ENCODE measurements at places on chromosomes 4 and X.
A peak's percentile ranks its signal among the peaks of the same experiment; 100 is the strongest.

DNA sequence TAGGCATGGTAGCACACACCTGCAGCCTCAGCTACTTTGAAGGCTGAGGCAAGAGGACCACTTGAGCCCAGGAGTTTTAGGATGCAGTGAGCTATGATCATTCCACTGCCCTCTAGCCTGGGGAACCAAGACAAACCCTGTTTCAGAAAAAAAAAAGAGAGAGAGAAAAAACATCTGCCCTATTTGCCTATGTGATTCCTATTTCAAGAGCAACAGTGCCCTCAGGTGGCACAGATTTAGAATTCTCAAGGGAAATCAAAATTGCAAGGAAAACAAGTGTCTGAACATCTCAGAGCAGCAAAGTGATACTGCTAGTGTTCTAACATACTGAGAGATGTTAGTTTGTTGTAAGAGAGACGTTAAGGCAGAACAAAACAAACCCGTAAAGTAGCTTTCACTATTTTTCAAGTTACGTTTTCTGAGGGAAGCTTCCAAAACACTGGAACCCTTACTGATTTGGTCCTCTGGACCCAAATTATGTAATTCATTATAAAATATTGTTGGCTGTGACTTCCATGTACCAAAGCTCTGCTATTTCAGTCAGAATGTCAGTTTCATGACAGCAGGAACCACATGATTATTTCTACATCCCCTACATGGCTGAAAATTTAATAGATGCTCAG is 7.9 kb downstream of the BDH2 start:
- DNase-seq = no peak

DNA sequence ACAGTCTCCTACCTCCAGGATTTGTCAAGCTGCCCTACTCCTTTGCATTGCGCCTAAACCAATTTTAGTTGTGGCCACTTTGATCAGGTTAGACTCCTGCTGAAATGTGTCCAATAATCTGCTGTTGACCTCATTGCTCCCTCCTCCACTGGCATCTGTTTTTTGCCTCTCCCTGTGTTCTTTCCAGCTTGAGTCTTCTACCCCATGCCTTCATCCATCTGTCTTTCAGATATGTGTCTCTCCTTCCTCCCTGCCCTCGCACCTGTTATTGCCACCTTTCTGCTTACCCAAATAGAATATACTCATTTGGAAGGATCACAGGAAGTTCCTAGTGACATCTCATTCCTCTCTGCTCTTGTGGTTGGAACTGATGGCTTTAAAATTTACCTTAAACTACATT is 366.6 kb upstream of the CLNK start:
- DNase-seq = no peak

DNA sequence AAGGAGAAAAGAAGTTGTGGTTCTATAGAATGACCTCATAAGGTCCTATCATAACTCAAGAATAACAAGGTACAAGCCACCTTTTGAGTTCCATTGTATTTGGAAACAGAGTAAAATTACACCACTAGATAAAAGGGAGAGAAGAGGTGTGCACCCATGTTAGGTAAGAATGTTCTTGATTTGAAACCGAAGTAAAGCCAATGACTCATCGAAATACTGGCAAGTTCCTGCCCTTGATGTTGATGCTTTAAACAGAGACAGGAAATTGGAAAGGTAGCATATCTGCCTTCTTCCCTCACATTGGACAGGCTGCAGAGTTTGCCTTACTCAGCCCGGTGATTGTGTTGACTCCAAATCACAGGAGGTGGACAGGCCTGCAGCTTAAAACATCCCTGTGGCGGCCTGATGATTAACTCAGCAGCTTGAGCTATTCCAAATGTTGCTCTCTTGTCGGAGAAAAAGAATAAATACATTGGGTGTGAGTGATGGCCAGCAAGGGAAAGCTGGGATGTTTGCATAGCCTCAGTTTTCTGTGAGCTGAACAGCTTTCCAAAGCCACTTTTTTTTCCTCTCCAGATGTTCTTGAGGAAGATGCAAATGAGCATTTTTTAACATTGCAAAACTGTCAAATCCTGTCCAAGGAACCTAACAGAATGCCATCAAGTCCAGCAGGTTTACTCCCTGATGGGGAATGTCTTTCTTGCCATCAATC is 321.1 kb downstream of the NKX6-1 start:
- no peak for DNase-seq

DNA sequence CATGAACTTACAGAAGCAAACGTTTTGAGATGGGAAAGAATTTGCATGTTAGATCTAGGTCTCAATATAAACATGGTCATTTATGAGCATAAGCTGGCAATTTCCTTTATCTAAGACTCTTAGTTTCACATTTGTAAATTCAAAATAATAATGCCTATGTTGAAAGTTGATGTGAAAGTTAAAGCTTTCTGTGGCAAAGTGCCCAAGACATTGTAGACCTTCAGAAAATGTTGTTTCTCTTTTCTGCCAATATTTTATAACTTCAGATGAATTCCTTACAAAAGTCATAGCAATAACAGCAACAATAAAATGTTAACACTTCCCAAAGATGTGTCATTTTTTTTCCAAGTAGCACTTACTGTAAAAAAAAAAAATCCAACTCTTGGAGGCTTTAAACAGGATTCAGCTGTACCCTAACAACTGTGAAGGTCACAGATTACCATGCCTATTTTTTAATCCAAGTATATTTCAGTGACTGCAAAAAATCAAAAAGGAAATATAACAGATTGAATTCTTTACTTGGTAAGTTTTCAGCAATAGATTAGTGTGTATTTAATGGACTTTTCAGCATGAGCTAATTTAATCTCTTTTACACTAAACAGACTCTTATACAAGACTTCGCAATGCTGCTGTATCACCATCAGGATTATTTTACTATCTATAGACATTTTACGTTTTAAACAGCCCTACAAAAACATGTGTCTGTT is 206.5 kb upstream of the PDE5A start:
- no peak for DNase-seq

GRCh38 chr4:8614365-8615193 is 22.0 kb downstream of the CPZ start:
- DNase-seq = no peak

- DNase-seq = no peak
Observed at GRCh38 chrX:8981723-8982122, 52.2 kb downstream of the FAM9B start.

DNA sequence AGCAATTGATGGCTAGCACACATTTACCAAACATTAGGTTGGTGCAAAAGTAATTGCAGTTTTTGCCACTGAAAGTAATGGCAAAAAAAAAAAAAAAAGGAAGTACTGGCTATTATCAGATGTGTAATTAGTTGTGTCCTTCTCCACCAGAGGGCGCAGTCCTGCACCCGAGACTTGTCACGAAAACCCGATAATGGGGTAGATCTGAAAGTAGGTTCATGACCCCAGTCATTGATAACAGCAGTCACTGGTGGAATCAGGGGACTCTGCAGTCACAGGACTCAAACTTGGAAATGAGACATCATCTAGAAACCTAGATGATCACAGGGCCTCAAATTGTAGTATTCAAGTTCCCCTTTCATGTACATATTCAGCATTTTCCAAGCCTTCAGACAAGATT is 13.1 kb upstream of the ACOT9 start:
- DNase-seq = peak; percentile 34

DNA sequence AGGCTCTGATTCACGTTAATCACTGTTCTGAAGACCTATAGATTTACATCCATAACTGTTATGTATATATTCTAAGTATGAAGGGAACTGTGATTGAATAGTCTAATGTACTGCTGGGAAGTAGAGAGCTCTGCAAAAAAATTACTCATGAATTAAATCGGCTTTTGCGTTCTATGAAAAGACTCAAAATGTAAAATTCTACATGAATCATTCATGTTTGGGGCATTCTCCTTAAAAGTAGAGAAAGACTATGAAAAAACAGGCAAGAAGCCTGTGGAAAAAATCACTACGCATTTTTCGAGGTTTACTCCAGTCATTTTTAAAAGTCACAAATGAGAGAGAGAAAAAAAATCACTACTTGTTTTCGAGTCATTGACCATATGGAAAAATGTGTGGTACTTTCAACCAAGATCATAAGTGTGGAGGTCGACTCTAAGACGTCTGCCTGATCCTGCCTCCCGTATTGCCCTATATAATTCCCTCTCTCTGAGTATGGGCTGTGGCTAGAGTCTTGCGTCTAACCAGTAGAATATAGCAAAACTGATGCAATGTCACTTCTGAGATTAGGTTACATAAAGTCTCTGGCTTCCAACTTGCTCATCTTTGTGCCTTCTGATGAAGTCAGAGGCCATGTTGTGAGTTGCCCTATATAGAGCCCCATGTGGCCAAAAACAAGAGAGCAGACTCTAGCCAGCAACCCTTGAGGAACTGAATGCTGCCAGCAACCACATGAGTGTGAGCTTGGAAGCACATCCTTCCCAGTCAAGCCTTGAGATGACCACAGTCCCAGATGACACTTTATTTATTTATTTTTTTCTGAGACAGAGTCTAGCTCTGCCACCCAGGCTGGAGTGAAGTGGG is 32.1 kb upstream of the VEGFD start:
- DNase-seq = no peak

DNA sequence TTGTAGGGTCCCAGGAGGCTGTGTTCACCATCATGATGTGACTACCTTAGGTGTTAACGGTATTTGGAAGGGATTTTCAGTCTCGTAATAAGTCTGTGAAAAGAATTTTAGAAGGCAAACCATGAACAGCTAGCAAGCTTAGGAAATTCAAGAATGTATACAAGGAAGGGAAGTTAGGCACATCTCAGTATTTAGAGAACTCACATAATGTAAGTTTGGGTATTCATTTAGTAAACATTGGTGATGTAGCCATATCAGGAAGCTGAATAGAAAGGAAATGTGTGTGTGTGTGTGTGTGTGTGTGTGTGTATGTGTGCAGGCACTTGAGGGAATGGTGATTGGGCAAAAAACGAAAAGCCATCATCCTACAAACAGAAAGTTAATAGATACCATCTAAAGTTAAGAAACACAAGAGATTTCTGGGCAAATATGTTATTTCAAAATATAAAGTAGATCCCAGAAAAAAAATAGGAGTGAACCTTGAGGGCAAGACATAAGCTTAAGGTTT is 34.7 kb upstream of the PRKX start:
- DNase-seq = no peak

- DNase-seq = no peak
Observed at GRCh38 chr4:124666496-124666895, 46.0 kb downstream of the ANKRD50 start.

DNA sequence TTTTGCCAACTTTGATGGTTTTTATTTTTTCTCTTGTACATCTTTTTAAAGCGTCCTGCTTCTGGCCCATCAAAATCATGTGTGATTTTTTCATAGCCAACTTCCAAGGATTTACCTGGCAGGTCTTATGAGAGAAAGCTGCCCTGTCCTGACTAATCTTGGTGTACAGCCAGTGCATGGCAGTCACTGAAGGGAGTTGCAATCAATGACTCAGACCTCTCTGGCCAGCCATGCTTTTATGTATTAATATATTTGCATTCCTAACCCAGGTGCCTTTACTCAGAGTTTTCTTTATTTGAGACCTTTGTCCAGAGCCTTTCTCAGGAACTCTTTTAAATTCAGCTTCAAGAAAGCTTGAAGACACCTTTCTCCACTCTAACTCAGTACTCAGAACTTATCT is 691.5 kb upstream of the HTR2C start:
- no peak for DNase-seq

DNA sequence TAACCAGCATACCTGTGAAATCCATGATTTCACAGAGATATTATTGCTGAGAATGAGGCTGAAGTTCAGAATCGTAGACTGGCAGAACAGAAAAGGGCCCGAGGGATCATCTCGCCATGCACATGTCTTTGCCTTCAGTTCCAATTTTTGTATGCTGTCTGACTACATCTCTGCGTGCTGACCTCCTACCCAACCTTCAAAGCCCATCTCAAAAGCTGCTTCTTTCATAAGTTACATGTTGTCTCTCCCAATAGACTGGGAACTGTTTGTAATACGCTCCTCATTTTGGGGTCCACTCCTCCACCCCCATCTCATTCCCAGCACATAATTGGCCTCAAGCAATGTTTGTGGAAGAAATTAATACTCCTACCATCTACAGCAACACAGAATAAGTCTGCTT is 78.2 kb downstream of the RTL5 start:
- DNase-seq = no peak

GRCh38 chr4:79578606-79579005 is 170.6 kb upstream of the GK2 start:
- DNase-seq = no peak

DNA sequence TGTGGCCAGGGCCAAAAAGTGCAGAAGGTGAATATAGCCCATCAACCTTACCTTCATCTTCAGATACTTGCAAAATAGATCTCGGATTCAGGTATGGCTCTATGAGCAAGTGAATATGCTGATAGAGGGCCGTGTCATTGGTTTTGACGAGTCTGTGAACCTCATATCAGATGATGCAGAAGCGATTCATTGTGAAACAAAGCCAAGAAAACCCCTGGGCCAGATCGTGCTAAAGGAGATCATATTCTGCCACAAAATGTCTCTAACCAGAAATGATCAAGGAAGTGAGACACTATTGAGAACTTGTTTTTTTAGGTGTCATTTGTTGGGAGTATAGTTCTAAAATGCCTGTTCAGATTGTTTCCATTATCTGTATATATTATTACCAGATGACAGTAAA is 48.3 kb downstream of the PDK3 start:
- DNase-seq = no peak

DNA sequence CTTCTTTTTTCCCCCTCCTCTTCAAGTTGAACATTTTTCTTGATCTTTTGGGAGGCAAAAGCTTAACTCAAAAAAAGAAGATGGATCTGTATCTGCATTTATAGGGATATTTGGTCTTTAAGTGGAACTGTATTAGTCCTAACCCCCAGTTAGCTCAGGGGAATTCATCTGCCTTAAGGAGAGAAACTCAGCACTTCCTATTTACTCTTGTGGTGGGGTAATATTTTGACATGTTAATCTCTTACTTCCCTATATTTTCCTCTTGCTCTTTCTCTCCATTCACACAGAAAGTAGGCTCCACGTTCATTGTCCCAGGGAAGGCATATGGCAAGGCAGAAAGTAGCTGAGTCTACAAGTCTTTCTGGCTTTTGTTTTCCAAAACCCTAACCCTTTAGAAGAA is 5.3 kb downstream of the LRRC66 start:
- no peak for DNase-seq

DNA sequence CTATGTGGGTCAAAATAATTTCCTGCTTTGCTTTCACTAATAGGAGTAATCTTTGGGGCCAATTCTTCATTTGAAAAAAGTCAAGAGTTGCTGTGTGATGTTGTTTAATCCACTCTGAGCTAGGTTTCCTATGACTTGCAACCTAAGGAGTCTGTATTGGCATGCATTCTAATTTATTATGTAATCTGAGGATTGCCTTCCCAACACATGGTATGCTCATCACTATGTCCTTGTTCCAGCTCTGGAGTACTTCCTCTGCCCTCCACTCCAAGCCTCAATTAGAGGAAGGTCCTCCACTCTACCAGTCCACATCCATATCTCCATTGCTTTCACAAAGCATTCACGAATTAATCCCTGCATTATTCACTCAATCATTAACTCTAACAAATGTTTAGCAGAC is 56.1 kb downstream of the PPP3CA start:
- no peak for DNase-seq

DNA sequence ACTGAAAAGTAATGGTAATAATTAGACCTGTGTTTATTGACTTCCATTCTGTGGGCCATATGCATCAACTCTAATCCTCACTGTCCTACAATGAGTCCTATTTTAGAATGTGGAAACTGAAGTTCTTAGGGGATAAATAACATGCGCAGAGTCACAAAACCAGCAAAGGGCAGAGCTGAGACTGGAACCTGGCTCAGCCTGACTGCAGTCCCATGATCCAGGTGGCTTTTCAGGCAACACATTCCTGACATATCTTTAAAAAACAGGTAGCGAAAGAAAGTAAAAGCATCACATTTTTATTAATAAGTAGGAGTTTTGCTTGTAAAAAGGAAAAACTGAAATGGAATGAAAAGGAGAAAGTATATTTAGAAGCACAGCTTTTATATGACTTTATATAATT is 34.7 kb upstream of the PRSS48 start:
- no peak for DNase-seq
